ENCODE measurements at places on chromosomes 4 and X.

DNA sequence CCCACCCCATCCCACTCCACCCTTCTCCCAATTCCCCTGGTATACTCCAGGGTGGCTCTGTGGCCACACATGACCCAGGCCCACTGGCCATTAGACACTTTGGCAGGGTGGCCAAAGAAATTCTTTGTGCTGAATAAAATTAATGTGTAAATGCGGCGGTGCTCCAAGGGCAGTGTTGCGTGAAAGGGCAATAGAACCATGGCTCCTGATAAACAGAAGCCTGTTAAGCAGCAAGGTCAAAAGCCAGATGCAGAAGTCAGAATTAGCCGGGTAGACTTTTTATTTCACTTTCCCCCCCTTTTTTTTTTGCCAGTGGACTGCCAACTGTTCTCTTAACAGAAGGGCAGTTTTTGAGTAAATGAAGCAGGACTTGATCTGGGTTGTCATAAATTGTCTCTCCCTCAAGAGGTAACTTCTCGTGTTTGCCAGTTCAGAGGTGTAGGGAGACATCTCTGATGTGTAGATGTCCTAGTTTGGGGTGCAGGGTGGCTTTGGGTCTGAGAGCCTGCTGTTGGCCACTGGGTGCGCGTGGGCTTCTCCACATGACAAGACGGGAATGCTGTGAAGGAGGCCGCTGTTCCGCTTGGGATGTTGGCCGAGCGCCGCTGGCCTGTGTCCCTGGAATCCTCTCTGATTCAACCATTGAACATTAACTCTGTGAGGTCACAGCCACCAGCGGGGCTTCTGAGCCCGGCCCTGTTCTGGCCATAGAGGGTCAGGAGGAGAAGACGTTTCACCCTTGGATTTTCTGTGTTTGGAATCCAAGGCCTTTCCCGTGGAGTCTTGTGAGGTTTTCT lies 139.5 kb downstream of the TBL1X start:
- DNase-seq, result no peak

GRCh38 chrX:34866646-34867045 lies 76.0 kb upstream of the FAM47B start:
- DNase-seq, result no peak

DNA sequence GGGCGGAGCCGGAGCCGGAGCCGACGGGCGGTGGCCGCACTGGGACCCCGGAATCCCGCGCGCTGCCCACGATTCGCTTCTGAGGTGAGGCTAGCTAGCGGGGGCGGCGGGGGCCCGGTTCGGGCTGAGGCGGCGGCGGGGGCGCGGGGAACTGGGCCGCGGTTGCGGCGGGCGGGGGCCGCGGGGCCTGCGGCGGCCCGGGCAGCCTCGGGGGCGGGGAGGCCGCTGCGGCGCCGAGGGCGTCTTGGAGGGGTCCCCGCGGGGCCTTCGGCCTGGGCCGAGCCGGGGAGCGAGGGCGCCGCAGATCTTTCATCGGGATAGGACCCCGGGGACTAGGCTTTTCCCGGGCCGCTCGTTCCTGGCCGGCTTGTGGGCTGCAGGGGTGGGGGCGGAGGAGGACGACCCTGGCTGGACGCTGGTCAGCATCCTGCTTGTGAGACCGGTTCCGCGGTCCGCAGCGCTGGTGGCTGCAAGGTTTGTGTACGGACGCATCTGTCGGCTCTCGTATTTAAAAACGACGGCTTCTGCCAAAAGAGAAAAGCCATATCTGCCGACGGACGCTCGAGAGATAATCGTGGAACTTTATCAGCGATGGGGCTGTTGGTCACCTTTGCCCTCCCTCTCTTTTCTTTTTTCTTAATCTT lies 419 bp downstream of the ADD1 start:
- no peak for DNase-seq

DNA sequence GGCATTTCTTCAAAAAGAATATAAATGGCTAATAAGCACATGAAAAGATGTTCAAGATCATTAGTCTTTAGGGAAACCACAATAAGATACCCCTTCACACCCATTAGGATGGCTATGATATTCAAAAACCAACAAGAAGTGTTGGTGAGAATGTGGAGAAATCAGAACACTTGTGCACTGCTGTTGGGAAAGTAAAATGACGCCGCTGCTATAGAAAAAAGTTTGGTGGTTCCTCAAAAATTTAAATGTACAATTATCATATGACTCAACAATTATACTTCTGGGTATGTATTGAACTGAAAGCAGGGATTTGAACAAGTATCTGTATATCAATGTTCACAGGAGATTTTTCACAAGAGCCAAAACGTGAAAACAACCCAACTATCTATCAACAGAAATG lies 29.4 kb upstream of the NEUROG2 start:
- no peak for DNase-seq

- DNase-seq, result no peak
These were observed 423.5 kb upstream of the CTSO start for GRCh38 chr4:156377036-156377710.

- no peak for DNase-seq
These were observed 17.0 kb upstream of the MAGED1 start for GRCh38 chrX:51876441-51876840.

DNA sequence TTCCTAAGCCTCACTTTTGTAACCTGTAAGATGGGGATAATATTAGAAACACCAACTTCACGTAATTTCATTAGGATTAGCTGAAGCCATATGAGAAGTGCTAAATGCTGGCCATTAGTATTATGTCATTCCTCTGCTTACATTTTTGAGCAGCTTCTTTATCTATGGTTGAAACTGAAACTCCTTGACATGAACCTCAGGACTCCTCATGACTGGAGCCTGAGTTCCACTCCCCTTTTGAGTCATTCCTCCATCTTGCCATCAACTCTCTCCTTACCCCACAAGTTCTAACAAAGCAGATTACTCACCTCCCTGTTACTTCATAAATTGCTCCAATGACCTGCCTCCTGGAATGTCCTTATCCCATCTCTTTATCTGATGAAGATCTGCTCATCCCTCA lies 123.2 kb upstream of the KCNIP4 start:
- DNase-seq, result no peak

DNA sequence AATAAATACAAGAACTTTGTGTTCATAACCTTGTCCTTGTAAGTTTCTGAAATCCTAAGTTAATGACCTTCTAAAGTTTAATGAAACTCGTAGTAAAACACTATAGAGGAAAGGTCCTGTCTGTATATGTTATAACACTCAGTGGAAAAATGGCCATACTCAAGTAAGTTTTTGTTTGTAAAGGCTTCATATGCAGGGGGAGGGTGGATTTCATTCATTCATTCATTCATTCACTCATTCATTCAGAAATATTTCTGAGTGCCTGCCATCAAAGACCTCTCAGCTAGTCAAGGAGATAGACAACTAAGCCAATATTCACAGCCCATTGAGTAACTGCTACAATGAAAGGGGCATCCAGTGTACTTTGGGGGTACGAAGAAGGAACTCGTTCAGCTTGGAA lies 6.9 kb upstream of the TMEM156 start:
- no peak for DNase-seq

GRCh38 chrX:129111081-129111798 lies 412.1 kb downstream of the SMARCA1 start:
- DNase-seq, result no peak

DNA sequence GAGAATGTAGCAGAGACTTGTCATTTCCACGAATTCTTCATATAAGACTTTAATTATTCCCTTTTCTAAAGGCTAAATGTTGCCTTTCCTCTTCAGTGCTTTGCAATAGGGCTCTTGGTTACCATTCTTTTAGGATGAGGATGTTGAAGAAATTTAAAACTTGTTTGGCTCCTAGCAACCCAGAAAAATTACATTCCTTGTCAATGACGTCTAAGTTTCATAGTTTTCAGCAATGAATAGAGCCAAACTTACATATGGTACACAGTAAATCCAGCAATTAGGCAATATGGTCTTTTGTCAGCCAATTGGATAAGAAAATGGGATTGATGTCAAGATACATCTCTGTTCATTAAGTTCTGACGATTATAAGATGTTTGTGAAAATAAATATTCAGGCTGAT lies 1639.6 kb upstream of the PCDH10 start:
- DNase-seq, result no peak

DNA sequence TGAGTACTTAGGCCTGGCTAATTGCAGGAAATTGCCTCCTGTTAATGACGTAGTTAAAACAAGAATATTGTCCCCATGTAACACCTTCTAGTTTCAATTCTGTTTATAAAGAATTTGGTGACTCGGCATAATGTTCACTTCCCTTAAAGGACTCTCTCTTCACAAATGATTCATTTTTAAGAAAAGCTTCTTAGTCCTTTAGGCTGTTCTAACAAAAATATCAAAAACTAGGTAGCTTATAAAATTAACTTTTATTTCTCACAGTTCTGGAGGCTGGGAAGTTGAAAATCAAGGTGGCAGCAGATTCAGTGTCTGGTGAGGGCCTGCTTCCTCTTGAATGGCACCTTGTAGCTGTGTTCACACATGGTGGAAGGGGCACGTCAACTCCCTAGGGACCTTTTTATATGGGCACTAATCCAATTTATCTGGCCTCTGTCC lies 23.8 kb downstream of the COL25A1 start:
- DNase-seq, result no peak

DNA sequence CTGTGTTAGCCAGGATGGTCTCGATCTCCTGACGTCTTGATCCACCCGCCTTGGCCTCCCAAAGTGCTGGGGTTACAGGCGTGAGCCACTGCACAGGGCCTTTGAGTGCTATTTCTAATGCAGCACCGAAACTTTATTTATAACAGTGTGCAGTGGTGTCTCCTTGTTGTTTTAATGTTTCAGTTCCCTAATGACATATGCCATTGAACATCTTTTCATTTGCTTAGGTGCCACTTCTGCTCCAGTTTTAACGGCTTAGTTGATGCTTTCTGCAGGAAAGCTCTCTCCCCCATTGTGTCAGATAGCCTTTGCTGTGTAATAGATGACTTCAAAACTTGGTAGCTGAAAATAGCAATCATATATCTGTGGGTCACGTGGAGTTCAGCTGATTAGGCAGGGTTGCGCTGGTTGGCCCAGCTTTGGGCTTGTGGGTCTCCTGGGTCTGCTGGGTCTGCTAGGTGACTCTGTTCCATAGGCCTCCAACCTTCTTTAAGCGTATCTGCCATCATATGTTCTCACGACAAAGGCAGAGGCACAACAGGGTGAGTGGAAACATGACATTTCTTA lies 76.4 kb upstream of the SHISA3 start:
- no peak for DNase-seq

Measured in activated CD8-positive, alpha-beta memory T cell treated with anti-CD3 and anti-CD28 coated beads for 4 hours (primary cell).